ENCODE measurements at places on chromosomes 4 and X.
A peak's percentile ranks its signal among the peaks of the same experiment; 100 is the strongest.

DNA sequence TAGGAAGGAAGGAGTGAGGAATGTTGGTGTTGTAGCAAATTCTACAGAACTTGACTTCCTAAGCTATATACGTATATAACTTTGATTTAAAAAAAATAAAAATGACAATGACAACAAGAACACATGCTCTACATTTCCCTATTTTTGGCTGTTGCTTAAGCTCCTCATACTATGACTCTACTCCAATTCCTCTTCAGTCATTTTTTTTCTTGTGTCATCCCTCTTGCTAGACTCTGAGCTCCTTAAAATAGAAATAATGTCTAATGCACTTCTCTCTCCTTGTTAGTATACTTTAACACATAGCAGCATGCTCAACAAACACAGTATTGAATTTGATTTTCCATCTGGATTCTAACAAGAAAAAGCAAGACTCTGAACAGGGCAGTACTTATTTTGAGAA, 144.0 kb downstream of the HDX start:
- DNase-seq: no peak

DNA sequence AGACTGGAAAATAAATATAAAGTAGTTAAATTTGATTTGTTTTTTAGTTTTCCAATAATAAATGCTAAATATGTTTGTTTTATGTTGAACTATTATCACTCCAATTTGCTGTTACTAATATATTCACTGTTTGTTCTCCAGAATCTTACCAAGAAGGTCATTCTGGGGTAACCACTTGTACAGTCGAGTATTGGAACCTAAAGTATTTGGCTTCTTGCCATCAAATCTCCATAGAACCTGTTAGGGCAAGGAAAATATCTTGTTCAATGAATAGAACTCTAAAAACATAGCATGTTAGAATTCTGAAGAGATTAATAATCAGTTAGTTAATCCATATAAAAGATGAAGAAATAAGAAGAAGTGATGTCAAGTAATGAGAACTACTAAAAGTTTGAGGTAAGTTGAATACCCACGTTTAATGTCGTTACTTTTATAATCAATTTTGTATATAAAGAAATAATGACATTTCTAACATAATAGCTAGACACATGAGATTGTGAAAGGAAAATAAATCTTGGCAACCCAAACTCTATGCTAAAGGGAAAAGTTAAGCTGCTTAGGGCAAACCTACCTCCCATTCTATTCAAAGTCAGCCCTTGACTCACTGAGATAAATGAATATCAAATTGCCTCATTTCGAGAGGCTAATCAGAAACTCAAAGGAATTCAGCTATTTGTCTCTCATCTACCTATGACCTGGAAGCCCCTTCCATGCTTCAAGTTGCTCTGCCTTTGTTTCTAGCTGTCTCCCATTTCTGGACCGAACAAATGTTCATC, 15.3 kb downstream of the UGT2B15 start:
- DNase-seq: no peak

GRCh38 chr4:145014365-145014764, 83.6 kb downstream of the ANAPC10 start:
- DNase-seq: no peak

GRCh38 chr4:94523617-94524016, 71.9 kb downstream of the PDLIM5 start:
- no peak for DNase-seq

DNA sequence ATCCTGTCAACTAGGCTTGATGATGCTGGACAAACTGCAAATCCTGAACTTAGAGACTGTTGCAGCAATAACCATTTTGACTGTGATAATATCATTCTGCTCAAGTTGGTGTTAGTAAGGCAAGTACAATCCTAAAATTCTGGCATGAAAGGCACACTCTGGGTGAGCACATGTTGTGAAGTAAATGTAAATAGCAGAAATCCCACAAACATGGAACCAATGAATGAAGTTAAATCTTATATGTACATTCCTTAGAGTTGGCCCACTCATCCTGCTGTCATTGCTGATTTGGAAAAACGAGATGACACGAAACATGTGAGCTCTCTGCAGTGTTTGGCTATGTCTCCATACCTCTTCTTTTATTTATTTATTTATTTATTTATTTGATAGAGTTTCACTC, 21.0 kb downstream of the RBM47 start:
- DNase-seq: no peak

GRCh38 chrX:48854898-48855297, 19.5 kb upstream of the PCSK1N start:
- DNase-seq: peak; percentile 3

- no peak for DNase-seq
Measured at GRCh38 chrX:8201896-8202331, 30.8 kb upstream of the VCX2 start.

DNA sequence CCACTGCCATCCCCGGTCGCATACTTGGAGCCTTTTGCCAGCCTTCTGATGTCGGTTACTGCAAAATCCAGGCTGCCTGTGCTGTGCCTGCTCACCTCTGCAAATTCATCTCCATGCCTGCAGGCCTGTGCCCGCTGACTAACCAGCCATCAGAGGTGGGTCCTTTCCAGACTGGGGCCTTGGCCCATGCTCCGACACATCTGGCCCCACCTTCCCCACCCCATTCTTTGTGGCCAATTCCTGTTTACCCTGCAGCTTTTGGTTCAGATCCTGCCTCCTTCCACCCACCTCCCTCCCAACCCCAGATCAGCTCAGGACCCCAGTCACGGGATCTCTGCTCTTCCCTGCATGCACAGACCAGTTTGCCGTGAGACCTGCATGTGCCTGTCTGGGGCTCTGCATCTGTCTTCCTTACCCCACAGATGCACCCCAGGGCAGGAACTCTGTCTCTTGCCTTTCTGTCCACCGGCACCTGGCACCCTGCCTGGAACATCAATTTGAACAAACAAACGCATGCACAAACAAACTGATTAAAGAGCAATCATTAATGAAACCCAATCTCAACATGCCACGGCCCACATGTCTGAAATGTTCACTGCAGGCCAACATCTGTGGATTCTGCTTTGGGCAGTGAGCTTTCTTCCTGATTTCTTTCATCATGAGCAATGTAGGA, 112.8 kb upstream of the PSAPL1 start:
- no peak for DNase-seq

DNA sequence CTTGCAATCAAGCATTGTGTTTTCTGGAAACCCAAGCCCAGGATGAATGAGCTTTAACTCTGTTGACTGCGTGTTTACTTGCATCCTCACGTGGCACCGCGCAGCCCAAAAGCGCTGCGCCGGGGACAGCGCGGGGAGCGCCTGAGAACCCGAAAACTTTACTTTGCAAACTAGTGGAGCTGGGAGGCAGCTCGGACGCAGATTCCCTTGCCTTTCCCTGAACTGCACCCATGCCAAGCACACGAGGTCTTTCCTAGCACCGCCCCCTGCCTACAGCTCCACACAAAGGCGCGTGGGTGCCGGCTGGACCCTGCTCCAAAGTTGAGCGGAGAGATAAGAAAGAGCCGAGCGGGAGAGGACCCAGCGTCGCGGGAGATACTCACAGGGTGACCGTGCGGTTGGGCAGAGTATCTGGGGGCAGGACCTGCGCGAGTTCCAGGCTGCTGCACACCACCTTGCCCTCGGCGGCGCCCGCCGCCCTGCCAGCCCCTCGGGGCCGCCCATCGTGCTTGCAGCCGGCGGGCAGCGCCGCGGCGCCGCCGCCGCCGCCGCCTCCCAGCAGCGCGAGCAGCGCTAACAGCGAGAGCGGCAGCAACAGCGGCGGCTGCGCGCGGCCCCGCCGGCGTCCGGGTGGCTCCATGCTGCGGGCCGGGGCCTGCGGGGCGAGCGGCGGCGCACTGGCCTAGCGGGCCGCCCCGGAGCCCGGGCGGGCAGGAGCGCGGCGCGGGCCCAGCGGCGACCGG, 550 bp downstream of the ADGRA3 start:
- no peak for DNase-seq

DNA sequence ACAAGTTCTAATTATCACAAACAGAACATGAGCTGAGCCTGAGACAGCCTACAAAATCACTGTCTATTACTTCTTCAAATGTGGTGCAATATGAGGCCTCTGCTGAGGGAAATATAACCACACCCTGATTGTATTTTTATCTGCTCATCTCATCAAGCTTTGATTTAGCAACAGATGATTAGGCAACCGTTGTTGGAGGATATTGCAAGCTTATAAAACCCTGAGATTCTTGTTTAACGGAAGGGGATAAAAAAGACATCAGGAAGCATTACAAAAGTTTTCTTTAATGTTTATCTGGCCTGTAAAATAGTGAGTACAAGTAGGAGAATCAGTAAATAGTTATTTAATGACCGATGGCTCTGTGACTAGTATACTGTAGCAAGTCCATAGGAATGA, 108.5 kb downstream of the ZNF330 start:
- DNase-seq: no peak

DNA sequence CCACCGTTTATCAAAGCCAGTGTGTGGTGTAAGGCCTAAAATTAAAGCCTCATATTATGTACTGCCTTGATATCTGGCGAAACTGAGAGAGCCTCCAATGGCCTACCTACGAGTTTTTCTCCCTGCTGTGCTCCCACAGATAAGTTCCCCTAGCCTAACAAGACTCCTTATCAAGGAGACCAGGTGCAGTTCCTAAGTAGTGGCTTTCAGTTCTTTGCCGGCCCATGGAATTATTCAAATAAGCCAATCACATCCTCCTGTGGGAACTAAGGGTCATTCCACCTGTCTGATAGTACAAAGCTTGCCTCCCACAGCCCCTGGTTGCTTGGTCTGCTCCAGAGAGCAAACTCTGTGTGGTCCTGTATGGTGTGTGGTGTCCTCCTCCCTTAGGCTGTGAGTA, 99.8 kb upstream of the TEX13C start:
- no peak for DNase-seq

- DNase-seq: no peak
Measured at GRCh38 chr4:128289523-128290158, 2.0 kb upstream of the PGRMC2 start.
